Pancreas (tissue), 10 donors: ENCODE measurements at places on chromosomes 6 and 20. TPM values are rescaled to one million over a fixed set of nuclear protein-coding genes. Genes with fewer than 3 reads are reported as not detected.

Gene MUC21
- 0.07 TPM for polyA plus RNA-seq

Gene COL11A2
- 2.9 TPM for polyA plus RNA-seq

Gene CLVS2
- under 0.01 TPM for polyA plus RNA-seq

Gene LZTS3
- 30.5 TPM for polyA plus RNA-seq

Gene CDH4
- 0.21 TPM for polyA plus RNA-seq

Gene FRMD1
- polyA plus RNA-seq = 0.15 TPM

Gene C20orf204
- polyA plus RNA-seq = 3.7 TPM

Gene CFB
- polyA plus RNA-seq = 101 TPM

Gene PACRG
- 3.7 TPM for polyA plus RNA-seq

Gene OR2J2
- not detected for polyA plus RNA-seq

Gene SLC13A3
- 2.3 TPM for polyA plus RNA-seq

Gene TP53TG5
- polyA plus RNA-seq = not detected

Gene HEY2
- 1.6 TPM for polyA plus RNA-seq

Gene EYA2
- 1.5 TPM for polyA plus RNA-seq

Gene RAET1G
- not detected for polyA plus RNA-seq

GRCh38 chr6:75128878-75129570 is 76.8 kb downstream of the COL12A1 start:
- H3K27me3 ChIP-seq = no peaks in the 10 kb centered on the region
- DNase-seq = no peak
- no peak overlapping the region for H3K4me3 ChIP-seq
- no peaks in the 10 kb centered on the region for H3K36me3 ChIP-seq
- H3K27ac ChIP-seq = no peak overlapping the region

DNA sequence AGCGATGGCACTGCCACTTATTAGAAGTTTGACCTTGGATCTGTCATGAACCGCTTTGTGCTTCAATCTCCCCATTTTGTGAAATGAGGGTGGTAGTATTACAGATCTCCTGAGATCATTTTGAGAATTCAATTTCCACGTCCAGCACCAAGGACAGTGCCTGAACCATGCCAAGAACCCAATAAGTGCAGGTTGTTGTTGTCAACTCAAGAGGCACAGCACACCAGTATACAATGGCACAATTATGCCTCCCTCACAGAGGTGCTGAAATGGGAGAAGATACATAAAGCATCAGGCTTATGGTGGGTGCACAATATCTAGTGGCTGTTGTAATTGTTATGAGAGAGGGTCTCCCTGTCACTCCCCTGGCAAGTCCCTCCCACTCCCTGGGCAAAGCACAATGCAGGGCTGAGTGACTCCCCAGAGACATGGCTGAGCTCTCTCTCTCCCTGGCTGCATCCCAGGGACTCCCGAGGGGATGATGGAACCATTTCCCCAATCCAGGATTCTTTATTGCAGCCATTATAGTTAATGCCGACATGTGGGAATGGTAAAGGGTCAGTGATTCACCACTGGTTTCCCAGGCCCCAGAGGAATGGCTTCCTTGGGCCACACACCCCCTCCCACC is 78.7 kb downstream of the CDH22 start:
- no peak for DNase-seq
- no peaks in the 10 kb centered on the region for H3K36me3 ChIP-seq
- no peak overlapping the region for H3K27ac ChIP-seq
- H3K27me3 ChIP-seq = peaks cover 3% of the 10 kb centered on the region
- no peak overlapping the region for H3K4me3 ChIP-seq

GRCh38 chr6:157263146-157263545 is 60.2 kb downstream of the TMEM242 start:
- H3K27ac ChIP-seq = no peak overlapping the region
- no peaks in the 10 kb centered on the region for H3K27me3 ChIP-seq
- DNase-seq = no peak
- no peak overlapping the region for H3K4me3 ChIP-seq

DNA sequence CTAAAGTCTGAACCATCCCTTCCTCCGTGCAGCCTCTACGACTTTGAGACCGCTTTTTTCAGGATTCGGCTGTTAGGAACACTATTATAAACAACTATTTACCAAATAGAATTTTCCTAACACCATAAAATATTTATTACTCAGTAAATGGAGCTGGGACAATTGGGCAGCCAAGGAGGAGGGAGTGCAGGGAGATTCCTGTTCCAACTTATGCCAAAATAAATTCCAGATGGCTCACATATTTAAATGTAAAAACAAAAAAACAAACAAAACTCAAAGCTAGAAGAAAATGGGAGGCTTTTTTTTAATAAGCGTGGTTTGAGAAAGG is 48.1 kb downstream of the TCP11 start:
- no peaks in the 10 kb centered on the region for H3K36me3 ChIP-seq
- H3K27me3 ChIP-seq = no peaks in the 10 kb centered on the region
- peaks cover 11% of the 10 kb centered on the region for H3K4me1 ChIP-seq
- no peak overlapping the region for H3K27ac ChIP-seq

DNA sequence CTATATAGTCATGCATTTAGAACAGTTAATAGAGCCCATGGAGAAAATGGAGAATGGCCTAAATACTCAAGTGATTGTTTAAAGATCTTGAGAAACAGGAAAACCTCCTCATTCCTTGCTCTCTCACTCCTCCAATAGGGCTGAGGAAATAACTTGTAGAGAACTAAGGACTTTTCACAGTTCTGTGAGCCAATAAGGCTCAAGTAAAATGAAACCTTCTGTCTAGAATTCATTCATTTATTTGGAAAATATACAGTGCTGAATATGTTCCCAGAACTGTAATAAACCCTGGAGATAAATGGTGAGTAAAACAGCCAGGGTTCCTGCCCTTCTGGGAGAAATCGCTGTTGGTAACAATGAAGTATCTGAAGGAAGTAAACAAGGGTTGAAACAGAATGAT is 35.3 kb downstream of the ELOVL2 start:
- no peaks in the 10 kb centered on the region for H3K36me3 ChIP-seq
- no peaks in the 10 kb centered on the region for H3K4me1 ChIP-seq
- no peak overlapping the region for H3K27ac ChIP-seq
- H3K4me3 ChIP-seq = no peak overlapping the region

GRCh38 chr6:117352466-117353081 is 73.2 kb downstream of the ROS1 start:
- H3K27ac ChIP-seq = no peak overlapping the region
- no peak overlapping the region for H3K4me3 ChIP-seq
- H3K4me1 ChIP-seq = no peaks in the 10 kb centered on the region

DNA sequence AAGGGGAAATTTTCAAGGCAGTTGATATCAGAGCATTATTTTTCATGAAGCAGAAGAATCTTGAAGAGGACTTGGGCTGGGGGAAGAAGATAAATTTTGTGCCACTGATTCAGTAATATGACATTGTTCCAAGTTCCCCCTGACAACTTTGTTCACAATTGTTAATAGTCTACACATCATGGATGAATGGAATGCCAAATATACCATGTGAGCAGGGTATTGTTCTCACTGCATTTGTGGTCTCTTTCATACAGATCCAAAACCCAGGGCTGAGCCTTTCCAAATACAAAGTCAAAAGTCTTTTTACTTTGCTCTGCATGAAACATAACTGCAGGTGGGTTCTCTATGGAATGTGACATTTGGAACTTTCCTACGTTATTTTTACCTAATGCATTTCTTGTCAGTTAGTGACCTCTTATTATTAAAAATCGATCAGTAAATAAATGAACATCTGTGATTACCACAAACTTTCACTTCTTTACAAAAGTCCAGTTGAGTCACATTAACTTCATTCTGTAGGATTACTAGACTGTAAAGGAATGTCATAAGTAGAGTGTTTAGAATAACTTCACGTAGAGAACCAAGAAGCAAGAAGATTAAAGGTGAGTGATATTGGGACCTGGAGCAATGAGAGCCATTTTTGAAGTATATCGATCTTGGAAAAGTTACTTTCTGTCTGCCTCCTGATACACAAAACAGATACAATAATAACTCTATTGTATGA is 100.9 kb downstream of the RCAN2 start:
- H3K27me3 ChIP-seq = no peaks in the 10 kb centered on the region
- H3K27ac ChIP-seq = no peak overlapping the region
- no peak overlapping the region for H3K4me3 ChIP-seq
- no peaks in the 10 kb centered on the region for H3K4me1 ChIP-seq
- no peak for DNase-seq
- no peaks in the 10 kb centered on the region for H3K36me3 ChIP-seq

GRCh38 chr20:33394718-33395117 is 6.6 kb downstream of the CDK5RAP1 start:
- H3K27me3 ChIP-seq = no peaks in the 10 kb centered on the region
- H3K27ac ChIP-seq = no peak overlapping the region
- H3K4me1 ChIP-seq = no peaks in the 10 kb centered on the region

- H3K4me1 ChIP-seq = no peaks in the 10 kb centered on the region
- no peaks in the 10 kb centered on the region for H3K27me3 ChIP-seq
- DNase-seq = no peak
- H3K27ac ChIP-seq = no peak overlapping the region
Observed at GRCh38 chr6:170416959-170417606, 110.5 kb downstream of the FAM120B start.

DNA sequence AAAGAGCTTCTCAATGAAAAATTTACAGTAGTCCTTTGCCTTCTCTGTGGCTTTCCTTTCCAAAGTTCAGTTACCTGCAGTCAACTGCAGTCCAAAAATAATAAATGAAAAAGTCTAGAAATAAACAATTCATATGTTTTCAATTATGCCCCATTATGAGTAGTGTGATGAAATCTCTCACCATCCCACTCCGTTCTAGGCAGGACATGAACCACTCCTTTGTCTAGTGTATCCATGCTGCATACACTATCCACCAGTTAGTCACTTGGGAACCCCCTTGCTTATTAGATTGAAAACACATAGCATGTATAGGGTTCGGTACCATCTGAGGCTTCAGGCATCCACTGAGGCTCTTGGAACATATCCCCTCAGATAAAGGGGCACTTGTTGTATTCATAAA is 80.6 kb upstream of the EYA4 start:
- no peaks in the 10 kb centered on the region for H3K4me1 ChIP-seq
- H3K27ac ChIP-seq = no peak overlapping the region

GRCh38 chr6:15244620-15245360 is 1.1 kb upstream of the JARID2 start:
- H3K36me3 ChIP-seq = no peaks in the 10 kb centered on the region
- DNase-seq = peak; percentile 75
- peak overlapping the region; percentile 88 for H3K4me3 ChIP-seq
- no peaks in the 10 kb centered on the region for H3K27me3 ChIP-seq
- H3K27ac ChIP-seq = peak overlapping the region; percentile 88

GRCh38 chr6:158661156-158661685 is 11.4 kb downstream of the SYTL3 start:
- no peaks in the 10 kb centered on the region for H3K4me1 ChIP-seq
- H3K4me3 ChIP-seq = no peak overlapping the region
- DNase-seq = no peak
- H3K36me3 ChIP-seq = no peaks in the 10 kb centered on the region
- H3K27me3 ChIP-seq = no peaks in the 10 kb centered on the region
- H3K27ac ChIP-seq = no peak overlapping the region

DNA sequence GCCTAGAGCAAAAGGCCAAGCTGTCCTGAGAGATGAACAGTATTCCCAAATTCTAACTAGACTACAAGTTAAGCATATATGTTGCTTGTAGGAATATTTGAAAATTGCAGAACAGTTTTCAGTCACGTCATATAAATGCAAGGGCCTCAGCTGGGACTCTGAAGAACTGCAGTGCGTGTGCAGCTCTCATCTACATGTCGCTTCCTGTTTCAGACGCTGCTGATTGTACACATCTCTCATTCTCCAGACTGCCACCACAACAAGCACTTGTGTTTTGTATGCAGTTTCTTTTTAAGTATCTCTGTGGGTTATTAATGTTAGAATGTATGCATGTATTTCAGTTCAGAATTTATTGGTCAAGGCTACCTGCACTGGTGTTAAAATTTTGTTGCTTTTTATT is 119.7 kb downstream of the MAP3K4 start:
- no peaks in the 10 kb centered on the region for H3K4me1 ChIP-seq
- peaks cover 21% of the 10 kb centered on the region for H3K36me3 ChIP-seq
- H3K27me3 ChIP-seq = no peaks in the 10 kb centered on the region
- no peak overlapping the region for H3K27ac ChIP-seq
- H3K4me3 ChIP-seq = no peak overlapping the region

- H3K27ac ChIP-seq = no peak overlapping the region
- H3K4me1 ChIP-seq = no peaks in the 10 kb centered on the region
- H3K27me3 ChIP-seq = no peaks in the 10 kb centered on the region
- H3K36me3 ChIP-seq = no peaks in the 10 kb centered on the region
- DNase-seq = no peak
Observed at GRCh38 chr20:10179574-10180298, 38.9 kb upstream of the SNAP25 start.

DNA sequence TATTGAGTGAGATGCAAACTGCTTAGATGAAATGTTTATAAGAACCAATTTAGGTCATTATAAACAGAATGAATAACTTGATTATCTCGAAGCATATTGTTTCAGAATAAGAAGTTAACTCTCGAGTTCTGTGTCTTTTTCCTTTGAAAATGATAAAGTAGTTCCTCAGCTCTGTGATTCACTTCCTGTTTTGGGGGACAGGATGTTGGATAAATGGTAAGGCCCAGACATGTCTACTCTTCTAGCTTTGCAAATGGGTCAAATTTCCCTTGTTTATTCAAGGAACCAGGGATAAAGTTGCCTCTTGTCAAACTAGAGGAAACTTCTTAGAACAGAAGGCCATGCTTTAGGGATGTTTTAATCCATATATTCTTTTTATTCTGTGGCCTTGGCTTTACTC is 246.9 kb downstream of the SOX4 start:
- no peak overlapping the region for H3K27ac ChIP-seq
- no peak overlapping the region for H3K4me3 ChIP-seq
- H3K36me3 ChIP-seq = no peaks in the 10 kb centered on the region
- no peak for DNase-seq
- H3K4me1 ChIP-seq = no peaks in the 10 kb centered on the region
- no peaks in the 10 kb centered on the region for H3K27me3 ChIP-seq

DNA sequence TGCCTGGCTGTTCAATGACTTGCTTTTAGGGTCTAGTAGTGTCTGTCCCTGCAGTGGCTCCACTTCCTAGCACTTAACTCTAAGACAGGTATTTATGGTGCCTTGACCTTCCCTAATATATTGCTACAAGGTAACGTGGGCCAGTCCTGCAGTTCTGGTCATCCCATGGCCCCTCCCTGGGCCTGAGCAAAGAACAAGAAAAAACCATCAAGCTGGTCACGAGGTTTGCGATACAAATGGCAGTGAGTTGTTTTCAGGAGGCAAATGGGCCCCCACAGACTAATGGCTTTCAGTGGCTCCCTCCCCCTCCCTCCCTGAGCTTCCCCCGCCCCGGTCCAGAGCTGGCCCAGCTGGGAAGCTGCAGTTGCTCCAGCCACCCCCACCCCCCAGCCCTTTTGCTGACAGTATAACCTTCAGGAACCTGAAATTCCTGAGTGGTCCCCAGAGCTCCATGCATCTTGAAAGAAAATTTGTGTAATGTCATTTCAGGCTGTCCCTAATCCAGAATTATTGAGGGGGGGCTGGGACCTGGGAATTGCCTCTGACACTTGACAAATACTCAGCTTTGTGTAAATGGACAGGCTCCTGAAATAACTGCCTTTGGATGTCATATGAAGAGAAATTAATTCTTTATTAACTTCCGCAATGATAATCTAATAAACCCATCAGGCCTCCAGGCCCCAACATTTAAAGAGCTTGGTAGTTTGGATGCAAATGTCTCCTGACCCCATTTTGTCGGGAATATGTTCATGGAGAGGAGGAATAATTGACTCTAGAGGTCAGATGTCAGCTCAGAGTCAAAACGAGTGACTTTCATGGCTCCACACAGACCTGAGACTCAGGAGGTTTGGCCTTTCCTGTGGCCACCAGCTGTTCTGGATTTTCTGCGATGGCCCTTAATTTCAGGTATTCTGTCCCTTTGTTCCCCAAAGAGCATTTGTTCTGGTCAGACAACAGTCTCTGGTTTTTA is 153.2 kb upstream of the TOP1 start:
- no peaks in the 10 kb centered on the region for H3K4me1 ChIP-seq
- H3K27ac ChIP-seq = no peak overlapping the region
- no peaks in the 10 kb centered on the region for H3K27me3 ChIP-seq
- no peak overlapping the region for H3K4me3 ChIP-seq
- no peak for DNase-seq
- H3K36me3 ChIP-seq = no peaks in the 10 kb centered on the region
